GOT3 (cell line): ENCODE measurements at places on chromosomes 12 and 14.
A peak's percentile ranks its signal among the peaks of the same experiment; 100 is the strongest.

DNA sequence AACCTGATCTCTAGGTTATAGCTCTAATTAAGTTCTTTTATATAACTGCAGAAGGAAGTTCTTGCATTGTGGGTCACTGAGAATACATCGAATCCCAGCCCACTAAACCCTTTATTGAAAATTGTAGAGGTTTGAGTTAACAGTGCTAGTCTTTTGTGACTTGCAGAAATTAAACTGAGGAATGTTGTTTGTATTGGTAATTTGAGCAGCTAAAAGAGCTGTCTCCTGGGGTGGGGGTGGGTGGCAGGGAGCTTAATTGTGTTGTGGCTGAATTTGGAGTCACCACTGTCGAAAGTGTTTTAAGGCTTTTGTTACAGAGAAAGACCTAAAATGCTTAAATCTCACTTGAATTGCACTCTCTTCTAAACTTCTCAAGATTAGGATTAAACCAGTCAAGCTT, 3.2 kb upstream of the COX8C start:
- DNase-seq, result no peak

- no peak for DNase-seq
These were observed 144.5 kb upstream of the DYRK2 start for GRCh38 chr12:67504026-67504425.

GRCh38 chr12:108939594-108939993, 59.7 kb downstream of the DAO start:
- no peak for DNase-seq

DNA sequence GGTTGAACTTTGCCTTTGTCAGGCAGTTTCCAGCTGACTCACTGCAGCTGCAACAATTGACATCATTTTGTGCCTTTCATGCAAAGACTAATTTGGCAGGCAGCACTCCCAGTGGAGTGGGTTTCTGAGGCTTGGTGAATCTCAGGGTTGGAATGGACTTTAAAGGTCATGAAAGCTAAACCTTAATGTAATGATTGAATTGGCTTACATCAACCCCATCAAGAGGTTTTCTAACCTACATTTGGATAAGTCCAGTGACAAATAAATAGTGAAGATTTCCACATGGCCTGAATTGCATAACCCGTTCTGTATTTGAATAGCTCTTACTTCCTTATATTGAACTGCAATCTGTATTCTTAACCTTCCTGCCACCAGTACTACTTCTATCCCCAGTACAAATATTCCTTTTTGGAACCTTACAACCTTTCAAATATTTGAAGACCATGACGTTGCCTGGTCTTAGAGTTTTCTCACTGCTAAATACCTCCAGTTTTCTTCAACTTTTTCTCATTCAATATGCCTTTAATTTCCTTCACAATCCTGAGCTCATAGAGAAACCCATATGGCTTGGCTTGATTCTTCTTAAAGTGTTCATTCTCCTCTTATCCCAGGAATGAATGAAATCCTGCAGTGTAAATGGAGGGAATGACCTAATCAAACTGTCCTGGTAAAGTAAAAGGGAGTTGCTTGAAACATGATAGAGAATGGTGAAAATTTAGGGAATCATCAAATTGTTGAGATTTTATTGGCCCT, 168.1 kb upstream of the NOVA1 start:
- DNase-seq, result peak; percentile 10

- no peak for DNase-seq
These were observed 6.9 kb upstream of the IGF1 start for GRCh38 chr12:102487226-102487625.

GRCh38 chr14:51081209-51081608, 13.7 kb downstream of the TRIM9 start:
- no peak for DNase-seq

- no peak for DNase-seq
These were observed 42.5 kb upstream of the BCAT1 start for GRCh38 chr12:24991209-24992049.

DNA sequence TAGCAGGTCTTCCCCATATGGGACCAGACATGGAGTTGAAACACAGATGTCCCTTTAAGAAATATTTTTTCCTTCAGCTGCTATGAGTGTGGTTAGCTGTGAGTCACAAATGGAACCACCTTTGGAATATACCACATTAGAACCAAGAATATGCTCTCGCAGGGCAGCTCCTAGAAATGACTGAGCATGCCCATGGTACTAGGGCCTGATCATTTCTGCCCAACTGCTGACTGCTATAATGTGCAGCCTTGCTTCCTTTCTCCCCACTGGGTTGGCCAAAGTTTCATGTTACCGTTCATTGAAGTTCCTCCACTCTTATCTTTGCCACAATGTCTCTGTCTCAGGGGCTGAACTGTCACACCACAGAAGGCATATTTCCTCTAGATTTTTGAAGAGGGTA, 1074.6 kb downstream of the FLRT2 start:
- no peak for DNase-seq

GRCh38 chr14:29587761-29588470, 339.7 kb downstream of the PRKD1 start:
- no peak for DNase-seq
